ENCODE measurements at places on chromosomes 4 and X. TPM values are rescaled to one million over a fixed set of nuclear protein-coding genes. Genes with fewer than 3 reads are reported as not detected.
A peak's percentile ranks its signal among the peaks of the same experiment; 100 is the strongest.

GRCh38 chrX:48522291-48522690, 683 bp downstream of the EBP start:
- no peak for DNase-seq

PRKG2 gene
- total RNA-seq = 0.40 TPM

DNA sequence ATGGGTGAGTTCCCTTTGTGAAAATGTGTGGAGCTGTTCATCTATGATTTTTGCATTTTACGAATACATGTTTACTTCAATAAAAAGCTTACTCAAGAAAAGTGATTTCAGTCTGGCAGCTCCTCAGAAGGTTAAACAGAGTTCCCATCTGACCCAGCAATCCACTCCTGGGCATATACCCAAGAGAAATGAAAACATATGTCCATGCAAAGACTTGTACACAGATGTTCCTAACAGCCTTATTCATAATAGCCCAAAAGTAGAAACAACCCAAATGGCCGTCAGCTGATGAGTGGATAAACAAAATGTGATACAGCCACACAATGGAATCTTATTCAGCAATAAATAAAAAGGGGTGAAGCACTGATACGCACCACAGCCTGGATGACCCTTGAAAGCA, 20.8 kb downstream of the CLCN4 start:
- no peak for DNase-seq

FOXR2 gene
- not detected for total RNA-seq

DUX4 gene
- not detected for total RNA-seq

- no peak for DNase-seq
Observed at GRCh38 chrX:118857006-118857405, 33.4 kb downstream of the ZCCHC12 start.

RPS6KA6 gene
- 4.7 TPM for total RNA-seq

- no peak for DNase-seq
Observed at GRCh38 chr4:10105920-10106319, 10.7 kb downstream of the WDR1 start.

DNA sequence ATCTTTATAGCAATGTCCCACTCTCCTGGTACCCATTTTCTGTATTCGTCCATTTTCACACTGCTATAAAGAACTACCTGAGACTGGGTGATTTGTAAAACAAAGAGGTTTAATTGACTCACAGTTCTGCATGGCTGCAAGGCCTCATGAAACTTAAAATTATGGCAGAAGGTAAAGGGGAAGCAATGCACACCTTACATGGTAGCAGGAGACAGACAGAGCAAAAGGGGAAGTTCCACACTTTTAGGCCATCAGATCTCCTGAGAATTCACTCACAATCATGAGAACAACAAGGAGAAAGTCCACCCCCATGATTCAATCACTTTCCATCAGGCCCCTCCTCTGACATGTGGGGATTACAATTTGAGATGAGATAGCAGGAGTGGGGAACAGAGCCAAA, 49.7 kb downstream of the TMLHE start:
- DNase-seq = no peak

CXorf65 gene
- not detected for total RNA-seq

GRCh38 chr4:37634180-37634579, 52.0 kb downstream of the RELL1 start:
- DNase-seq = no peak

GRCh38 chr4:16133406-16133805, 49.6 kb upstream of the PROM1 start:
- DNase-seq = no peak

ARHGAP36 gene
- total RNA-seq = not detected

DNA sequence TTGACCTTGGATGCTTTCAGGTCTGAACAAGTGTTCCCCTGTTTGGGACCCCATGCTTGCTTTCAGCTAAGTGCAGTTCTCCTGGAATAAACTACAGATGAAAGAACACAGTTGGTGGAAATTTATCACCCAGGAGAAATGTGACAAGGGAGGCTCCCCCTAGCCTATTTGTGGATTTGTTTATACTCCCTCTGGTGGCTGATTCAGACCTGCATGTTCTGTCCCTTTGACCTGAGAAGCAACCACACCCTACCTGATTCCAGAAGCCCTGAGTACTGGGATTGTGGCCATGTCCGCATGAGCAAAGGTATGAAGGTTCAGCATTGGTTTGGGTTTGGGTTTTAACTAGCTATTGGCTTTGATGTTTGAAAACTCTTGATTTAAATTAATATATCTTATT, 440.9 kb downstream of the MID1IP1 start:
- peak; percentile 59 for DNase-seq

- DNase-seq = peak; percentile 71
Observed at GRCh38 chr4:172648471-172648870, 520.1 kb upstream of the GALNT7 start.

GRCh38 chr4:48692897-48693296, 87.2 kb downstream of the FRYL start:
- DNase-seq = no peak

CD38 gene
- not detected for total RNA-seq

DNA sequence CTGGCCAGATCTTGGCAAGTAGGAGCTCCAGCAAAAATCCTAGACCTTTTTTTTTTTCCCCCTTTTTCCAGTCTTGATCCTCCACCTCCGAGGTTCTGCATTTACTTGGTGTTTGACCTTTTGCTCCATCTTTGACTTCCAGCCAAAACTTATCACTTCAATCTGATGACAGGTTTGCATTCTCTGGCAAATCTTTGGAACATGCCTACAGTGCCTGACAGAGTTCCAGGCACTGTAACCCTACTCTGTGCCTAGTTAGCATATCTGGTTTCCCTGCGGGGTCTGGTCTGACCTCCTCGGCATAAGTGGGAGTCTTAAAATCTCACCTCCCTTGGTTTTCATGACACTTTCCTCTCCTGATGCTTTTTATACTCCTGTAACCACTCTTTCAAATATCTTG, 39.4 kb upstream of the NR3C2 start:
- DNase-seq = no peak

GRCh38 chrX:46375831-46376230, 169.4 kb downstream of the ZNF674 start:
- peak; percentile 78 for DNase-seq

PDHA1 gene
- 454 TPM for total RNA-seq
